RCC 7860 (cell line): ENCODE measurements at places on chromosomes 2 and 18.

DNA sequence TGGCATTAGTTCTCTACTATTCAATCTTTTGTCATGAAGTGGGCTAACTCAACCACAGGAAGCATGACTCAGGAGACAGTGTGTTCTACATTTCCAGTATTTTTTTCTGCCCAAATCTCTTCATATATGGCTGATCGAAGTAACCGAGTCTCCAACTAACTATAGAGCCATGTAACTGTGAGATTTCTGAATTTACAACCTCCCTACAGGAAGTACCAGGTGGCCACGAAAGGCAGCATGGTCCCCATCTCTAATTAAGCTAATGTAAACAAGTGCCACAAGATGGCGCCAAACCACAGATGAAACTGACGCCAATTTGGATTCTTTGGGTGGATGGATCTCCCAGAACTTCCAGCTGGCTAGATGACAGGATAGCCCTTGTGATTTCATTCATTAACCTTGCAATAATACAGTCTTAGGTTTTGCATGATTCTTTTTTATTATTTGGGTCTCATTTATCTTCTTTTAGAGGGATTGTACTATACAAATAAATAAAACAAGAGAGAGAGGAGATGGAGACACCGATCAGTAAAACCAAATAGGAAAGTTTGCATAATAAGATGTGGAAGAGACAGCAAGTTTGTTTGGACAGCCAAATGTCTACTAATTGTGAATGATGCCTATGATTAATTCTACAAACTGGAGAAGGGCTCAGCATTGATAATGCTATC, 18.3 kb upstream of the ARHGAP15 start:
- DNase-seq, result peak; percentile 28

DNA sequence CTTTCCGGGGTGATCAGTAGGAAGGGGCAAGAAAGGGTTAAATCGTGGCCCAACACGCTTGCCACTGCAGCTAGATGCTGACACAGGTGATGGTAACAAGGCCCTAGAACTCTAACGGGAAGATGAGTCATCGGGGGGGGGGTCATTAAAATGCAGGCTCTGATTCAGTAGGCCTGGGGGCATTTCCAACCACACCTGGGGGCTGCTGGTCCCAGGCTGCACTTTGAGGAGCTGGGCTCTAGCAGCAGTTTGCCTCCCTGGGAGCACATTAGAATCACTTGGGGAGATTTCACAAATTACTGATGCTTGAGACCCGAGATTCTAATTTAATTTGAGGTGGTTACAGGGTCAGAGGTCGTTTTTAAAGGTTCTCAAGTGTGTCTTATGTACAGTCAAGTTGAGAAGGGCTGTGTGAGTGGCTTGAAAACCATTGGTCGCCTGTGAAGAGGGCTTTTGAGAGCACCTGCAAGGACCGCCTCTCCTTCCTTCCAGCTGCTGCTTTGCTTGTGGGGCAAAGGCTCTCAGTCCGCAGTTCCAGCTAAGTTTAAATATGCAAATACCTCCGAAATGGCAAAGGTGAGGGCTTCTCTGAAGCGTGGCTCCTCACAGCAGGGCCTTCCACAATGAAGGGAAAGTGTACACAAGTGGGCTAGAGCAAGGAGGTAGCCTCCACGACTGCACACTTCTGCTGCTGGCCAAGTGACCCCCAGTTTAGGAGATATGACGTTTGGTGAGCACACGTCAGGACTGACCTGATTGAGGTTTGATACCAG, 128.0 kb upstream of the MSH6 start:
- no peak for DNase-seq

- DNase-seq, result no peak
Measured at GRCh38 chr2:43885132-43885632, 46.4 kb downstream of the ABCG8 start.

DNA sequence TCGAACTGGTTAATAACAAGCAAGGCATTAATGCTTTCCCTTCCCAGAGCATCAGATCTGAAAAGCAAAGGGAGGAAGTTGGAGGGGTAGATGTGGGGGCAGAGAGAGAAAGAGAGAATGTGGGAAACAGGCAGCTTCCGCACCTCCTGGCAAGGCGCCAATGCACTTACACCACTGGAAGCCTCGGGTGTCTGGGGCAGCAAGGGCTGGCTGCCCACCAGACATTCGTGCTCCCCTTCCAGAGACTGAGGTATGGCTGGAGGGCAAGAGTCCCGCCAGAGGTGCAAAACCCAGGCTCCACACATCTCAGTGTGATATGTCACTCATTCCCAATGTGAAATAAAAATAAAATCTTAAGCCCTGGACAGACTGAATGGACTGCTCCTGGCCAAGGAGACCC, 46.4 kb downstream of the TEX51 start:
- DNase-seq, result no peak

DNA sequence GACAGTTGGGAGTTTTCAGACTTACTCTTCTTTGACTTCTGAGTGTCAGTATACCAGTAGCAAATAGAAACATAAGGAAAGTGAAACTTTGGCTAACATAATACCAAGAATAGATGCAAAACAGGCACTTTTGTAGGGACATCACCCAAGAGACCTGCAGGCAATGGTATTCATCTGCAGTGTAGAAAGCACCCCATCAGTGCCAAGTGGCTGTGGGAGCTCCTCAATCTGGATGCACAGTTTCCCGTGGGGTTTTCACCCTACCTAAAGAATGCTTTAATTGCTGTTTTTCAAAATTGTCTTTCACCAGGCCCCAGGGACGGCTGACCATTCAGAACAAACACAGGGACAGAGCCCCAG, 96.6 kb upstream of the GPR45 start:
- DNase-seq, result no peak
